ENCODE measurements at places on chromosomes 2 and 18. TPM values are rescaled to one million over a fixed set of nuclear protein-coding genes. Genes with fewer than 3 reads are reported as not detected.

GRCh38 chr2:70775141-70775540 lies 7.1 kb upstream of the ADD2 start:
- no peak for DNase-seq

DNA sequence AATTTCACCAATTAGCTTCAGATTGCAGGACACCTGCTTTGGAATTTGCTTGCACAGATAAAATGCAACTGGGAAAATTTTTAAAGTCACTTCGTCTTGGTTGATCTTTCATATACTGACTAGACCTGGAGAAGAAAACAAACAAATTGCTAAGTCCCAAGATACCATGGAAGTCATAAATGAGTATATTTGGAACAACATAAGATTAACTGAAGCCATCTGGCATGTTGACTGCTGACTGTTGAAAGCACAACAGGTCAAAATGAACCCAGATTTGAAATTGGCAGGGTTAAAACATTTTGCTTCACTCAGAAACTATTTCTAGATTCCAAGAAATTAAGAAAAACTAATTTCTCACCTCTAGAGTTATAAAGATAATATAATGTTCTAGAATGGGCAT lies 470.7 kb downstream of the LPIN1 start:
- no peak for DNase-seq

Gene CRYBA2
- total RNA-seq = not detected

- no peak for DNase-seq
Measured at GRCh38 chr2:160464017-160464416, 29.6 kb downstream of the RBMS1 start.

GRCh38 chr2:1162768-1163584 lies 212.3 kb downstream of the SNTG2 start:
- DNase-seq = peak; percentile 12

Measured in lung (tissue), 17 donors.